ENCODE measurements at places on chromosomes 16 and 17. TPM values are rescaled to one million over a fixed set of nuclear protein-coding genes. Genes with fewer than 3 reads are reported as not detected.

DNA sequence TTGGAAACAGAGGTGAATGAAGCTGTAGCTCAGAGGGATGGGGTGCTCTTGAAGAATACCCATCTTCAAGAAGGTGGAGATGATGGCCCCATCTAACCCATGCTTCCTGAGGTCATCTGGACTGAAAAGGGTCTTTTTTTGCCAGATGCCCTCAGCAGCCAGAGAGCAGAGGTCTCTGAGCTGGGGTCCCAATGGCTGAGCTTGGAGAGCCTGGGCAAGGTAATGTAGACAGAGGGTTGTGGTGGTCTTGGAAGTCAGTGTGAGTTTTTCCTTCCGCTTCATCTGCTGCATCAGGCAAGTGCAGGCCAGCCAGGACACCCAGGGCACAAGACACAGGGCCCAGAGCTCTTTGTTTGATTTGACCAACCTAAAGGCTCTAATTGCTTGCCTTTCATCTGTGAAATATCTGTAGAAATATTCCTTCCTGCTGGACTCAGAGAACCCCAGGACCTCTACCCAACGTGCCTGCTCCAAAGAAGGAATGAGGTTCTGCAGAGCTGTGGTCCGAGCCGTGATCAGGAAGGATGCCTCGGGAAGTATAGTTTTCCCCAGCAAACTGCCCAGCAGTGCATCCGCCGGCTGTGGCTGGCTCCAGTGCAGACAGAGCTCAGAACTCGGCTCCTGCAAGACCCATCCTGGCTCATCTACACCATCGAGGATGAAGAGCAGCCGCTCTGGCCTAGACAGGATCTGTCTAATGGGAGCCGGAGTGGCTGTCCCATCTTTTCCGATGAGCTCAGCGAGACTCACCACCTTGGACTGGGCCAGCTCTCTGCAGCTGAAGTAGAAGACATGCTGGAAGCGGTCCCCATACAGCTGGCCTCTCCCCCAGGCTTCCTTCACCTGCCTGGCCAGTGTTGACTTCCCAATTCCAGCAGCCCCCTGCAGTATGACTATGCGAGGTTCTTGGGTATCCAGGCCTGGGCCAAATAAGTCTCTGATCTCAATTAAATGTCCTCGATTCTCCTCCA lies 25.2 kb downstream of the NLRP1 start:
- no peak for DNase-seq

- no peak for DNase-seq
These were observed 360.8 kb downstream of the C16orf95 start for GRCh38 chr16:86956437-86956836.

- DNase-seq: no peak
These were observed 53.6 kb downstream of the NUP88 start for GRCh38 chr17:5365831-5366230.

DNA sequence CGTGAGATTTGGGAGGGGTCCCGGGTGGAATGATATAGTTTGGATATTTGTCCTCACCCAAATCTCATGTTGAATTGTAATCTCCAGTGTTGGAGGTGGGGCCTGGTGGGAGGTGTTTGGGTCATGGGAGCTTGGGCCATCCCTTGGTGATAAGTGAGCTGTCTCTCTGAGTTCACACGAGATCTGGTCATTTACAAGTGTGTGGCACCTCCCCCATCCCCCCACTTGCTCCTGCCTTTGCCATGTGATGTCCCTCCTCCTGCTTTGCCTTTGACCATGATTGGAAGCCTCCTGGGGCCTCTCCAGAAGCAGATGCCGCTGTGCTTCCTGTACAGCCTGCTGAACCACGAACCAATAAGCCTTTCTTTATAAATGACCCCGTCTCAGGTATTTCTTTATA lies 21.3 kb upstream of the BAIAP2 start:
- no peak for DNase-seq

DNA sequence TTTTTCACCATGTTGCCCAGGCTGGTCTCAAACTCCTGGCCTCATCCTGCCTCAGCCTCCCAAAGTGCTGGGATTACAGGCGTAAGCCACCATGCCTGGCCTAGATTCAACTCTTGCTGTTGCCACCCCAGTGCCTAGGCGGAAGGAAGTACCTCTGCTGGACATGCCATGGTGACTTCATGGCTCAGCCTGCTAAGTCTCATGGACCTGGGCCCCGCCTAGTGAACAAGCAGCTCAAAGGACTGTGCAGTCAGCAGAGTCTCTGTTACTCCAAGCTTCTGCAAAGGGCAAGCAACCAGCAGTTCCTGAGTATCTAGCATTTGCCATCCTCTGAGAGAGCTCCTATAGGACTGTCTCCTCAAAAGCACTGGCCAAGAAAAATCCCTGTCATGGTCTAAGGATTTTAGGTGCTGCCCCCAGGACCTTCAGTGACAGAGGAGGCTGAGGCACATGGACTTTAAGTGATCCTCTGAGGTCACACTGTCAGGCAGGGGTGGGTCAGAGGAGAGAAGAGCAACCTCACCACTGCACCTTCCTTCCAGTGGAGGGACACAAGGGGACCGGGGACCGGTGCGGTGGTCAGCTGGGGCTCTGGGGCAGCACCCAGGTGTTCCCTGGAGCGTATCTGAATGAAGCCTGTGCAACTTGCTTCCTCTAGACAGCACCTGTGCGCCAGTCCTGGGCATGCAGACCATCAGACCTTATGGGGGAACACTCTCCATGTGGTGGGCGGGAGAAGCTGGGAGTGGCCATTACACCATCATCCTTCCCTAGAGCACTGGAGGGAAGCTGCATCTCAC lies 71.3 kb downstream of the IL21R start:
- DNase-seq: no peak

The TBC1D16 gene
- total RNA-seq: 33.6 TPM

The RFFL gene
- total RNA-seq: 24.0 TPM

- peak; percentile 73 for DNase-seq
These were observed 694 bp downstream of the NF1 start for GRCh38 chr17:31095236-31096105.

DNA sequence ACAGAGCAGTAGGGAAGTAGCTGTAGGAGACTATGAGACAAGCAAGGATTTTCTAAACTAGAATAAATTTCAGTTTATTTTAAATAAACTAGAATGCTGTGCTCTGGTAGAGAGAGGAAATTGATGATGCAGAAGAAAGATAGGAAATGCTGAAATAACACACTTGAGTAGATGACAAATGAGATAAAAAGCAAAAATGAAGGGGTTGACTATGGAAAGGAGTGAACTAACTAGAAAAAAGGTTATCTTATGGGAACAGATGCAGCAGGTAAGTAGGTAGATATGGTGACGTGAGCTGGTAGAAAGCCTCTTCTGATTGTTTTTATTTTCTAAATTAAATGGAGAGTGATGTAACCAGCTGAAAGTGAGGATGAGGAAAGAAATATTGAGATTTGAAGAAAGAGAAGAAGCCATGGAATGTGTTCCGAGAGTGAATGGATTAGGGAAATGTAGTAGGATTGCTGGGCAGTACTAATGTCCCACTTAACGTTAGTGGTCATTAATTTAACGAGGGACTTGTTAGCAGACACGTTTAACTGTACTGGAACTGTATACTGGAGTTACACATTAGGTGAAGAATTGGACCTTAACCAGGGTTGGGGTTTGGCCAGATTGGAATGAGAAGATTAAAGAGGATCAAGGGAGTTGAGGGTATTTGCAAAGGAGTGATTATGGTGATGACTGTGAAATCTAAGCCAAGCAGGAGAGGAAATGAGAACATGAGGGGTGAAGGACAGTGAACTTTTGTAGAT lies 196.5 kb downstream of the TANC2 start:
- DNase-seq: no peak

DNA sequence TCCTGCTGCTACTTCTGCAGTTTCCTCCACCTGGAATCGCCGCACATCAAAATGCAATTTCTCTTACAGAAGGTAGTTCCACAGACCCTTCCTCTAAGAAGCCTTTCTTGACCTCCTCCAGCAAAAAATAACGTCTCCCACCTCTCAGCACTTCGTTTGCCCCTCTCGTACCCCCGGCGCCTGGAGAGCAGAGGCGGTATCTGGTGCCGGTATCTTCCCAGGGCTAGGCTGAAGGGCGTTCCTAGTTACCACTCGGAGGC lies 482 bp downstream of the DCTPP1 start:
- no peak for DNase-seq

DNA sequence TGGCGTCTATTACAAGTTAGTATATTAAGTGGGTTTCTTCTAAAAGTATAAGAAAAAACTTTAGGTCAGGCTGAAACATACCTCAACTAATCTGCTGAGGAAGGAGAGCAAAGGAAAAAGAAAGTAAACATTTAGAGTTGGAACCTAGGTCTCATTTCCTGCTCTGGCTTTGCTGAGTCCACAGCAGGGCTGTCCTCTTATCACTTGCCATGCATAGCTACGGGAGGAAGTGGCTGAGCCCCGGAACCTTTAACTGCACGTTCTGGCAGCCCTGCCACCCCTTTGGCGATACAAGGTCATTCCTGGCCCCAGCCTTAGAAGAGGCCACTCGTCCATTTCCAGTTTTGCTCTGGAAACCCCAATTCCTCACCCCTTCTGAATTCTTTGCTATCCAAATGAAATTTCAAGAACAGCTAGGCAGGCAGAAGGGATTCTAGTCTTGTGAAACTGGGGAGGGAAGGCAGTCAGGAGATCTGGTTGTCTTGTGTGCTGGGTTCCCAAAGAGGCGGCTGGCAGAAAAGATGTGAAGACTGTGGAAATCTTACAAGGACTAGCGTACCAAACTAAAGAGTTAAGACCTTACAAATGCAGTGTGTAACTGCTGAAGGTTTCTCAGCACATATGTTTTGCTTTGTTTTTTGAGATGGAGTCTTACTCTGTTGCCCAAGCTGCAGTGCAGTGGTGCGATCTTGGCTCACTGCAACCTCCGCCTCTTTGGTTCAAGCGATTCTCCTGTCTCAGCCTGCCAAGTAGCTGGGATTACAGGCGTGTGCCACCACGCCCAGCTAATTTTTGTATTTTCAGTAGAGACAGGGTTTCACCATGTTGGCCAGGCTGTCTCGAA lies 19.1 kb downstream of the WIPI1 start:
- no peak for DNase-seq

GRCh38 chr16:68234188-68235107 lies 1.5 kb downstream of the ESRP2 start:
- DNase-seq: no peak

DNA sequence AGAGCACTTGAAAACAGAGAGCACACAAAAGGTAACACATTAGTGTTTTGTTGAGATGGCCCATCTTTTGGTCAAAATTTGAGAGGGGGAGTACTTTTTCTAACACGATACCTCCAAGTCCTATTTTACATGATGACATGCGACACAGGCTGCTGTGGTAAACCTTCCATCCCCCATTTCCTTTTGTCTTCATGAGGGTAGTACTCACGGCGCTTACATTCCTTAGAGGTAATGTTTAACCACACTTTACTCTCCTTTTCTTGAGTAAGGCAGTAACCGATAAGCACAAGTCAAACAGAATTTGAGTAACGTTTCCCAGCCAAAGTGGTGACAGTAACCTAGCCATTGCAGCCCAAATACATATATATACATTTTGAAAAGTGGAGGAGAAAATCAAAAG lies 35.8 kb upstream of the PITPNM3 start:
- no peak for DNase-seq

DNA sequence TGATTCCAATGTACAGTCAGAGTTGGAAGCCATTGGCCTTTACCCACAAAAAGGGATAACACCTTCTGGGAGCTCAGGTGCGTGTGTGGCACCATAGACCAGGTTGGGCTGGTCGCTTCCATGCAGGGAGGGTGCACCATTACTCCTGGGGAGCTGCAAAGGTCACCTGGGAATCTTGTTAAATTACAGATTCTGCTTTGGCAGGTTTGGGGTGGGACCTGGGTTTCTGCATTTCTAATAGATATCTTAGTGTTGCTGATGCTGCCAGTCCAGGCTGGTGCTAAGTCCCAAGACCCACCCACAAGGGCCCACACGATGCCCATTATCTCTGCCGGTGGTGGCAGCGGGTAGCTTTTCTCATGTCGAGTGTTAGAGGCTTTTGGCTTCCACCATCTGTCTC lies 148.3 kb upstream of the CACNG5 start:
- no peak for DNase-seq

DNA sequence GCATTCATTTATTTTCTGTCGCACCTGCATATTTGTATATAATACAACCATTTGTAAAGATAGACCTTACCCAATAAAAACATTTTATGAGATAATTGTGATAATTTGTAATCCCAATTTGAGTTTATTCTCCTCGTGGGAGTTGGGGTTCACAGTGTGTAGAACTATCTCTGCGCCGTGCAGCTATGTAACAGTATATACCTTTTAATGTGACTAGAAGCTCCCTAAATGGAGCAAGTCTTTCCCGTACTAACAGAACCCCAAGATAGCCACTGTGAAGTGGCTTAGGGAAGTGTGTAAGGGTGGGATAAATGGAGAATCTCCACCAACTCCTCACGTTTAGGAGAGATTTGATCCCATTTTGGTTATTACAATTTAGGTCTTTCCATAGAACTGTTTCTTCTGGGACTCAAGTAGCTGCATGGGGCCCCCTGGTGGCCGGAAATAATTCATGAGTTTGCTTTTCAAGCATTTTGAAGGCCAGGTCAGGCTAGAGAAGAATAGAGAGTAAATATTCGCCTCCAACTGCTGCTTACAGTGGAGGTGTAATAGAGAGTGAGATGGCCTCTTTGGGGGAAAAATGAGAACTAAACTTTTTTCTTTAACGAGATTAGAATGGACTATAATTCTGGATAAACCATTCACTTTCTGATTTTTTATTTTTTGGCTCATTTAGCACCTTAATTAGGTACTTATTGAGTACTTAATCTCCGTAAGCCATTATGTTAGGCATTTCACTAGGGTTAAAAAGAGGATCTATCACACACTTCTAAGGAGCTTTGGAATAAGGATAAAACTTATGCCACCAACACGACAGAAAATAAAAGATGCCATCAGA lies 4.5 kb downstream of the TMEM100 start:
- DNase-seq: peak; percentile 93

The HCRT gene
- total RNA-seq: not detected

DNA sequence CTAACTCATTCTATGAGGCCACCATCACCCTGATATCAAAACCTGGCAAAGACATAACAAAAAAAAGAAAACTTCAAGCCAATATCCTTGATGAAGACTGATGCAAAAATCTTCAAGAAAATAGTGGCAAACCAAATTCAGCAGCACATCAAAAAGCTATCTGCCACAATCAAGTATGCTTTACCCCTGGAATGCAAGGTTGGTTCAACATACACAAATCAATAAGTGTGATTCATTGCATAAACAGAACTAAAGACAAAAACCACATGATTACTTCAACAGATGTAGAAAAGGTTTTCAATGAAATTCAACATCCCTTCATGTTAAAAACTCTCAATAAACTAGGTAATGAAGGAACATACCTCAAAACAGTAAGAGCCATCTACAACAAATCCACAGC lies 48.4 kb downstream of the CMC2 start:
- no peak for DNase-seq

GRCh38 chr17:2705888-2706795 lies 5.4 kb downstream of the CLUH start:
- DNase-seq: peak; percentile 48

- no peak for DNase-seq
These were observed 16.7 kb downstream of the CDK5R1 start for GRCh38 chr17:32503251-32504165.
